ENCODE measurements at places on chromosomes 7 and 10.

DNA sequence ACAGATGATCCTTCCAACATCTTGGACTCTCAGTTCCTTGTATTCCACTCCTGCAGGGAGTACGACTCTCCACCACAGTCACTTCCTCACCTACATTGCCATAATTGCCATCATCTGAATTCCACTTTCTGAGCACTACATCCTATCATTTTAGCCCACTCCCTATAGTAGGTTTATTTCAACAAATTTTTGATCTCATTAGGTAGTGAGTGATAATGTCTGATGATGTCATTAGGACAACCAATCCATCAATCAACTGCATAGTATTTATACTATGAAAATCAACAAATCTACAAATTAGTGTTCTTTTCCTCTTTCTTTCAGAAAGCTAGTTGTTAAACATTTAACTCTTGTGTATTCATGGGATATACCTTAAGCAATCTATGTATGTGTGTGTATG lies 13.7 kb upstream of the TRA2A start:
- no peak overlapping the region for H3K4me3 ChIP-seq
- no peak overlapping the region for H3K27ac ChIP-seq
- peaks cover 11% of the 10 kb centered on the region for H3K4me1 ChIP-seq
- peaks cover 7% of the 10 kb centered on the region for H3K27me3 ChIP-seq
- H3K36me3 ChIP-seq: no peaks in the 10 kb centered on the region
- DNase-seq: no peak

- H3K27ac ChIP-seq: no peak overlapping the region
- H3K36me3 ChIP-seq: no peaks in the 10 kb centered on the region
- no peak for DNase-seq
Observed at GRCh38 chr10:24425151-24425550, 216.2 kb downstream of the KIAA1217 start.

GRCh38 chr7:81924494-81924893 lies 154.6 kb upstream of the HGF start:
- H3K27me3 ChIP-seq: no peaks in the 10 kb centered on the region
- H3K36me3 ChIP-seq: no peaks in the 10 kb centered on the region
- no peak overlapping the region for H3K4me3 ChIP-seq
- DNase-seq: no peak
- no peaks in the 10 kb centered on the region for H3K4me1 ChIP-seq

DNA sequence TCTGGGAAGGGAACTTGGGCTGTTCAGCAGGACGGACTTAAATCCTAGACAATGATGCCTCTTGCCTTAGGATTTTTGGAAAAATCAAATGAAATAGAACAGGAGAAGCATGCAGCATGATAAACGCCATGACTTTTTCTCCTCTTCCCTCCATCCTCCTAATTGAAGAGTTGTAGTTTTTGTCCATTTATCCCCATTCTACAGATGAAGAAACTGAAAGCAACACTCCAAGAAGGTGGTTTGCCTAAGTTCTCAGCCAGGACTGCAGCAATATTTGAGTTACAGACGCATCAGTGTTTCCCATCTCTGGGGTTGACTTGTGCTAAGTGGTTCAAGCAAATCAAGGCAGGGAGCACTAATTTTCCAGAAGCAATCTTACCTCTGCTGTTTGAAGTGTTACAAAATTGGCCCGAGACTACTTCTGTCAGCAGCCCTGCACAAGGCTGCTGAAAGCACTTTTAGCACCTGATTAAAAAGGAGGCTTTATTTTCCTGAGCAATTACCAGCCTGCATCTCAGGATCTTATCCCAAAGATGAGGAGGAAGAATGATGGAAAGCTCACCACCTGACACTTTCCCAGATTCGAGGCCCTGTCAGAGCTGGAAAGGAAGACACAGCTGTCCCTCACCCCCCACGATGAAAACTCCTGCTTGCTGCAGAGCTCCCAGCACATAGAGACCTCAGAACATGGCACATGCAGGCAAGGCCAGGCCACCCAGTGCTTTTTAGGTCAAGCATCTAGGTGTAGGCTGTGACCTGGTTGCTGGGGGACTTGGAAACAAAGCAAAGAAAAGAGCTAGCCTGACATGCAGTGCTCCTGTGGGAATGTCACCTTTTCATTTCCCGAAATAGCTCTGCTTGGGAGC lies 19.7 kb upstream of the C10orf71 start:
- H3K36me3 ChIP-seq: no peaks in the 10 kb centered on the region
- H3K27me3 ChIP-seq: peaks cover 2% of the 10 kb centered on the region
- no peak overlapping the region for H3K4me3 ChIP-seq

DNA sequence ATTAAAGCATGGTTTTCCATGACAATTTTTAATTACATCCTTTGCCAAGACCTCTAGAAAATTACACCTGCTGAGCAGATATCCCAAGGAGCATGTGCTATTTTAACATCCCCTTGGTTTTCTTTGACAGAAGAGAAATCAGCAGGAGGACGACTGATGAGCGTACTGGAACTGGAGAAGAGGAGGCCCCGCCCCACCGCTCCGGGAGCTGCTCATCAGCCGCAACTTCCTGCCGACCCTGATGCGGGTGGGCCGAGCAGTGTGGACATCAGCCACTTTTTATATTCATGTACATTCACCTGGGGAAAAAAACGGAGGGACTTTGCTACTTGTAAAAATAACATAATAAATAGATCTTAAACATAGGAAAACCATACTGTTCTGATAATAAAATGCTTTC lies 54.2 kb downstream of the CDC123 start:
- H3K27ac ChIP-seq: no peak overlapping the region
- peaks cover 26% of the 10 kb centered on the region for H3K36me3 ChIP-seq
- no peak overlapping the region for H3K4me3 ChIP-seq
- H3K4me1 ChIP-seq: no peaks in the 10 kb centered on the region

DNA sequence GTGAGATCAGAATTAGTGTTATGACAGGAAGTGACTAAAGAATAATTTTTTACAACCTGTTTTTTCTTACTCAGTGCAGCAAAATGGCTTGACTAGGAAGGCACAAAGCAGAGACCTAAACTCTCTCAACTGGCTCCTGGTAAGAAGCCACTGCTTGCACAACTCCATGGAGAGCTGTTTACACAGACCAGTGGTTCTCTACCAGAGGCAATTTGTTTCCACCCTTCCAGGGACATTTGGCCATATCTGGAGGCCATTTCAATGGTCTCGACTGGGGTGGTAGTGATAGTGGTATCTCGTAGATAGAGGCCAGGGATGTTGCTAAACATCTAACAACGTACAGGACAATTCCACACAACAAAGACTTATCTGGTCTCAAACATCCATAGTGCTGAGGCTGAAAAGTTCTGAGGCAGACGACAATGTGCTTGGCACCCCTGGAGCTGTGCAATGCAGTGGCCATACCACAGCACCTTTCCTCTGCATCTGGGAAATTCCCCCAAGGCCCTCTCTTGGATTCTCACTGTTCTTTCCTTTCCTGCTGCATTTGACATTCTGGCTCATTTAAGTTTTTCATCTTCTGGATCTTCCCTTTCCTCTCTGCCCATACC lies 105.4 kb upstream of the LAMB4 start:
- no peak for DNase-seq
- no peak overlapping the region for H3K27ac ChIP-seq

- H3K4me3 ChIP-seq: no peak overlapping the region
- H3K36me3 ChIP-seq: peaks cover 3% of the 10 kb centered on the region
- no peaks in the 10 kb centered on the region for H3K4me1 ChIP-seq
- no peaks in the 10 kb centered on the region for H3K27me3 ChIP-seq
Observed at GRCh38 chr7:102101111-102101551, 185.5 kb upstream of the SH2B2 start.

- DNase-seq: no peak
- H3K4me1 ChIP-seq: peaks cover 6% of the 10 kb centered on the region
- H3K36me3 ChIP-seq: no peaks in the 10 kb centered on the region
- peaks cover 93% of the 10 kb centered on the region for H3K27me3 ChIP-seq
- H3K27ac ChIP-seq: no peak overlapping the region
Observed at GRCh38 chr10:101235766-101236165, 6.5 kb upstream of the LBX1 start.

DNA sequence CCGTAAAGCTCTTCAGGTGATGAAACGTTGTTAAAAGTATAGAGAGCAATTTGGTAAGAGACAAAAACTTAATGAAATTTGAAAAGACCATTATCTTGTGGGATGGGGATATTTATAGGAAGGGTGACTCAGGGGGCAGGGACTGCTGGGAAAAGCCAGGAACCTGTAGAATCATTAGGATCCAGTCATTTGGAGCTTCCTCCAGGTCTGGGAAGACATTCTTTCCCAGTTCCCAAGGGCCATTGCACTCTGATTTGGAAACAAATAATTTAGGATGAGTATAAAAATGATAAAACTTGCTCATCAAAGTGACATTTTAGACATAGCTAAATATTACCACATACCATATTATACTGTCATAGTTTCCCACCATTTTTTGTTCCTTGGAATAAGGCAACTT lies 143.9 kb downstream of the PFKFB3 start:
- no peak for DNase-seq
- H3K36me3 ChIP-seq: peaks cover 12% of the 10 kb centered on the region
- H3K27me3 ChIP-seq: no peaks in the 10 kb centered on the region
- peak overlapping the region; percentile 73 for H3K4me3 ChIP-seq
- H3K4me1 ChIP-seq: peaks cover 46% of the 10 kb centered on the region
- H3K27ac ChIP-seq: peak overlapping the region; percentile 95

- no peaks in the 10 kb centered on the region for H3K27me3 ChIP-seq
- no peak for DNase-seq
- no peak overlapping the region for H3K4me3 ChIP-seq
- no peak overlapping the region for H3K27ac ChIP-seq
- no peaks in the 10 kb centered on the region for H3K4me1 ChIP-seq
- no peaks in the 10 kb centered on the region for H3K36me3 ChIP-seq
Observed at GRCh38 chr7:85407391-85407790, 220.5 kb upstream of the SEMA3D start.

- peaks cover 2% of the 10 kb centered on the region for H3K27me3 ChIP-seq
- H3K36me3 ChIP-seq: peaks cover 14% of the 10 kb centered on the region
- peak overlapping the region; percentile 90 for H3K27ac ChIP-seq
- DNase-seq: no peak
Observed at GRCh38 chr7:12722636-12723605, 35.5 kb downstream of the ARL4A start.

DNA sequence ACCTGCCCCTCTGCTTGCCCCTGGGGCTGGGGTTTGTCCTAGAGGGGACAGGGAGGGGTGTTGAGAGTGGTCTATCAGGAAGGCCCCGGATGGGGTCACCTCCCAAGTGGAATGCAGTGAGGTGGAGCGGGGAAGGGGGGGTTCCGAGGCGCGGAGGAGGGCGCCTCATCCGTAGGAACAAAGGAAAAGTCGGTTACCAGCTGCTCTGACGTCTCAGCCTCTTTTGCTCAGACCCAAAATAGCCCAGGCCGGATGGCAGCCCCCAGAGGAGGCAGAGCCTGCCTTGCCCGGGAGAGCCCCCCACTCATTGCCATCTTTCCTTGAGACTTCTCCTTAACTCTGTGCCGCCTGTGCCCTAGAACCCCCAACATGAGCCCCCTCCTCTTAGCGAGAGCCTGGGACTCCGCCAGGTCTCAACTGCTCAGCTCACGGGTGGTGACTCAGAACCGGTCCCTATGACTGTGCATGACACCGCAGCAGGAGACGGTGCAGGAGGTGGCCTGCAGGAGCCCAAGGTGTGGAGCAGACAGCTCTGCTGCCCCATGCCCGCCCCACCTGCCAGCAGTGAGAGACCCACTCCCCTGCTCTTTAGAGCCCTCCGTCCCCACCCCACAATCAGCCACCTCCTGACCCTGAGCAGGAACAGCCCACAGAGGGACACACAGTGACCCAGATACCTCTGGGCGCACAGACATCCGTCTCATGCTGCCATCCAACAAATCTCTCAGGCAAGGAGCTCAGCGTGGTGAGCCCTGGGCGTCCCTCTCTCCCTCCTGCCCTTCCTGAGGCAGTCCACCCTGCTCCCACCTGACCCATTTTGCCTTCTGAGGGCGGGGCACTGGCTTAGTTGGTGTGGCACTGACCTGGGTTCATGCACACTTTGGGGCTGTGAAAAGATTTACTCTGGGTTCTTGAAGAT lies 13.1 kb downstream of the STX1A start:
- no peak for DNase-seq
- no peaks in the 10 kb centered on the region for H3K4me1 ChIP-seq
- H3K36me3 ChIP-seq: peaks cover 14% of the 10 kb centered on the region
- H3K4me3 ChIP-seq: no peak overlapping the region
- H3K27me3 ChIP-seq: no peaks in the 10 kb centered on the region
- peak overlapping the region; percentile 39 for H3K27ac ChIP-seq

DNA sequence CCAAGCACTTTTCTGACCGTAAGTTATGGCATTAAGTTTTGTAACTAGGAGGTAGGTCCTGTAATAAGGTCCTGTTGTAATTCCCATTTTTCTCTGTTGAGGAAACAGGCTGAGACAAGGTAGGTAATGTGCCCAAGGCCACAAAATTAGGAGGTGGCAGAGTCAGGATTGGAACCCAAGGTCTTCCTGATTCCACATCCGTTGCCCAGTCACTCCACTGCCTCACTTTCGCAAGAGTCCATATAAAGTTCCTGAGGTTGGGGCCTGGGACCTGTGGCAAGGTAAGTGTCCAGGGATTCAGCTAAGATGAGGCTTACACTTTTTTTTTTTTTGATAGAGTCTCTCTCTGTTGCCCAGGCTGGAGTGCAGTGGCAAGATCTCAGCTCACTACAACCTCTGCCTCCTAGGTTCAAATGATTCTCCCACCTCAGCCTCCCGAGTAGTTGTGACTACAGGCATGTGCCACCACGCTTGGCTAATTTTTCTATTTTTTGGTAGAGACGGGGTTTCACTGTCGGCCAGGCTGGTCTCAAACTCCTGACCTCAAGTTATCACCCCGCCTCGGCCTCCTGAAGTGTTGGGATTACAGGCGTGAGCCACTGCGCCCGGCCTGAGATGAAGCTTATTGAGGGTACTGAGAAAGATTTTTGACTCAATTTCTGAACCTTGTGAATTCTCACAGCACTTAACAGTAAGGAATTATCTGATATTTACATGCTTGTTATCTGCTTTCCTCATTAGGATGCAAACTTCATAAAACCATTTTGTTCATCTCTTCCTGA lies 20.3 kb upstream of the GNA12 start:
- H3K36me3 ChIP-seq: no peaks in the 10 kb centered on the region
- peaks cover 21% of the 10 kb centered on the region for H3K4me1 ChIP-seq
- no peak for DNase-seq
- H3K27ac ChIP-seq: no peak overlapping the region
- peaks cover 2% of the 10 kb centered on the region for H3K27me3 ChIP-seq

GRCh38 chr10:132109341-132110110 lies 43.8 kb downstream of the JAKMIP3 start:
- H3K36me3 ChIP-seq: no peaks in the 10 kb centered on the region
- no peak for DNase-seq
- no peak overlapping the region for H3K27ac ChIP-seq
- H3K4me1 ChIP-seq: no peaks in the 10 kb centered on the region
- H3K4me3 ChIP-seq: no peak overlapping the region

- peaks cover 8% of the 10 kb centered on the region for H3K27me3 ChIP-seq
- no peaks in the 10 kb centered on the region for H3K4me1 ChIP-seq
- H3K36me3 ChIP-seq: no peaks in the 10 kb centered on the region
- DNase-seq: no peak
- H3K4me3 ChIP-seq: no peak overlapping the region
- H3K27ac ChIP-seq: no peak overlapping the region
Observed at GRCh38 chr7:45677311-45677900, 103.2 kb downstream of the ADCY1 start.

GRCh38 chr7:70776627-70777101 lies 355.3 kb upstream of the GALNT17 start:
- H3K4me1 ChIP-seq: peaks cover 19% of the 10 kb centered on the region
- H3K4me3 ChIP-seq: peak overlapping the region; percentile 52
- peaks cover 7% of the 10 kb centered on the region for H3K36me3 ChIP-seq
- peak overlapping the region; percentile 75 for H3K27ac ChIP-seq
- H3K27me3 ChIP-seq: no peaks in the 10 kb centered on the region
